ENCODE measurements at places on chromosomes 2 and 18.
A peak's percentile ranks its signal among the peaks of the same experiment; 100 is the strongest.

DNA sequence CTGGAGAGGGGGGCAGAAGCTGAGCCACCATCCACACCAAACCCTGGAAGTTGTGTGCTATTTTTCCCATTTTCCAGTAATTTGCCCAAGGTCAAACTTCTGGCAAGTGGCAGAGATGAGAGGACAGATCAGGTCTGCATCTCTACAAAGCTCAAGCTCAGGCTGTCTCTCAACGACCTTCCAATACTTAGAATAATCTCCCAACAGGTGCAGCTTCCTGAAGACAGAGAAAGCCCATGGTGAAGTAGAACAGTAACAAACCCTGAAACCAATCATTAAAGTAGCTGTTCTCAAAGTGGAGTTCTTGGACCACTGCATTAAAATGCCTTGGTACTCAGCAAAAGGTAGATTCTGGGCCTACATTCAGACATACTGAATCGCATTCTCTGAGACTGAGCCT is 37.6 kb downstream of the TMEM131 start:
- DNase-seq = no peak

DNA sequence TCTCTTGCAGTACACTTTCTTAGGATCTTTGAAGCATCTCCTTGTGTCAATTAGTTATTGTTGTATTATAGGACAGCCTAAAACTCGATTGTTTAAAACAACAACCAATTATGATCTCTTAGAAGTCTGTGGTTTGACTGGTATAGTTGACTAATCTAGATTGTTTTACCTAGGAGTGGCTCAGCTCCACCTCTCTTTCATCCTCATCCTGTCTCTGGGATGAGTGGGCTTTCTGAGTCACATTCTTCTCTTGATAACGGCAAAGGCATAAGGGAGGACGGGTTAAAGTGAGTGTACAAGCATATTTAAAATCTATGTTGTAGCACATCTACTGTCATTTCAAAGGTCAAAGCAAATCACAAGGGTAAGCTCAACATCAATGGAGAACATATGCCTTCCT is 102.3 kb upstream of the GULP1 start:
- no peak for DNase-seq

DNA sequence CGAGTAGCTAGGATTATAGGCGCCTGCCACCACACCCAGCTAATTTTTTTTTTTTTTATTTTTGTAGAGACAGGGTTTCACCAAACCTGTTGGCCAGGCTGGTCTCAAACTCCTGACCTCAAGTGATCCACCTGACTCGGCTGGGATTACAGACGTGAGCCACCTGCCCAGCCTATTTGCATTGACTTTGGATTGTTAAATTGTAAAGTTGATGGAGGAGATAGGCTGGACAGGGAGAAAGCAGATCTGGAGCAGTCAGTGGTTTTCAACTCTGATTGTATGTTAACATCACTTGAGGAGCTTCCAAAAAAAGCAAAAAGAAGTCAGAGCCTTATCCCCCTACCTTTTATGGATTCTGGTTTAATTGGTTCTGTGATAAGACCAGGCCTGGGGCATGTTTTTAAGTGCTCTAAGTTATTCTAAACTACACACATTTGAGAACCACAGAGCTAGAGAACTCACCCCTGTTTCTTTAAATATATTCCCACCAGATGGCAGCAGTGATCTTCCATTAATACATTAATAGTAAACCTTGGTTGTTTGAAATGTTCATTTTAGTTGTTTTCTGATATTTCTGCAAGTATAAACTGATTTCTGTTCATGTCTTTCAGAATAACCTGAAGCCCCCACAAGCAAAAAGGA is 7.5 kb downstream of the C2orf49 start:
- DNase-seq = peak; percentile 36

DNA sequence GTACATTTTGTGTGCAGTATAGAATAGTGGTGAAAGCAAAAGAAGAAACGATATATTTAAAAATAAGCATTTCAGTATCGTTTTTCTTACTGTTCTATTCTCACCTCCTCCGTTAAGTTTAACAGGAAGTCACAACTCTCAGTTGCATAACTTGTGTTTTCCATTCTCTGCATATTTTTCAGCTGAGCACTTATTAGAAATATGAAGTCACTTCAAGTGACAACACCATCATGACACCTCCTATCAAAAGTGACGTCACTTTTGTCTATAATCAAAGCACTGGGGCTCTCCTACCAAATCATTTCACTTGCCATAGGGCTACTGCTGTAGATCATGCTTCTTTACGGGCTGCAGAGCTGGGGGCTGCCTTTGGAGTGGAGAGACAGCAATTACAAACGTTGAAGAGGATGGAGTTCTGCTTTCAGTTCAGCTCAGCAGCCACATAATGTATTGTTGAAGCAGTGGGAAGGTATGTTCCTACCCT is 36.3 kb downstream of the STAT4 start:
- DNase-seq = no peak

DNA sequence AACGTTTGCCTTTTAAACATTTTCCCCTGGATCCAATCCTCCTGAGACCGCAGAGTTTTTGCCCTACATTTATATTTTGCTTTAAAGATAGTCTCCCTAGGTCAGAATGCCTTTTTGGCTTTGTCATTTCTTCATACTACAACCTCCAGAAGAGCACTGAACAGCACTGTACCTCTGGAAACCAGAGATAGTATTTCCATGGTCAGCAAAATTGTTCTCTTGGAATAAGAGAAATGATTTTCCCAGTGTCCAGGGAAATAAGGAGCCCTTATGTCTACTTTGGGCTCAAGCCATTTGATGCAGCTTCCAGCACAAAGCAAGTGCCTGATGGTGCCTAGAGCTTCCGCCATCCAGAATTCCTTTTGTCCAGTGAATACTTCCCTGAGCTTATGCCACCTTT is 75.5 kb upstream of the SP5 start:
- no peak for DNase-seq

DNA sequence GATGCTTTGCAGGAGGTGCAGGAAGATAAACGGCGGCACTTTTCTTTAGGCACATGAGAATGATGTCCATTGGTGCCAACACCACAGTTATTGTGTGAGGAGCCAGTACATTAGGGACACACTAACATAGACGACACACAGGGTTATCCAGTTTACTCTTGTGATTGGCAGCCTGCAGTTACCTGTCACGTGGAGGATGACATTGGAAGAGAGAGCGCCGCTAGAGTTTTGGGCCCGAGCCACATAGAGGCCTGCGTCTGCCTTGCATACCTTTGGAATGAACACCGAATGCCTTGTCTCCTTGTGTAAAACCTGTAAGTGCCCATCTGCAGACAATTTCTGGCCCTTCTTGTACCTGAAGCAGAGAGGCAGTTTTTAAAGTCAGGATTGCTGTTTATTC is 26.9 kb upstream of the TTN start:
- DNase-seq = no peak

Measured in NCI-H1694 (cell line).